Activated T-helper 17 cell treated with anti-CD3 and anti-CD28 coated beads, Interleukin-2, amount 50 U/mL, for 72 hours (primary cell): ENCODE measurements at places on chromosomes 11 and 22.

- no peak for ATAC-seq
These were observed 271.7 kb downstream of the CTTN start for GRCh38 chr11:70669871-70670675.

GRCh38 chr22:20238536-20238900 is 29.6 kb downstream of the RTN4R start:
- peak; percentile 71 for ATAC-seq

DNA sequence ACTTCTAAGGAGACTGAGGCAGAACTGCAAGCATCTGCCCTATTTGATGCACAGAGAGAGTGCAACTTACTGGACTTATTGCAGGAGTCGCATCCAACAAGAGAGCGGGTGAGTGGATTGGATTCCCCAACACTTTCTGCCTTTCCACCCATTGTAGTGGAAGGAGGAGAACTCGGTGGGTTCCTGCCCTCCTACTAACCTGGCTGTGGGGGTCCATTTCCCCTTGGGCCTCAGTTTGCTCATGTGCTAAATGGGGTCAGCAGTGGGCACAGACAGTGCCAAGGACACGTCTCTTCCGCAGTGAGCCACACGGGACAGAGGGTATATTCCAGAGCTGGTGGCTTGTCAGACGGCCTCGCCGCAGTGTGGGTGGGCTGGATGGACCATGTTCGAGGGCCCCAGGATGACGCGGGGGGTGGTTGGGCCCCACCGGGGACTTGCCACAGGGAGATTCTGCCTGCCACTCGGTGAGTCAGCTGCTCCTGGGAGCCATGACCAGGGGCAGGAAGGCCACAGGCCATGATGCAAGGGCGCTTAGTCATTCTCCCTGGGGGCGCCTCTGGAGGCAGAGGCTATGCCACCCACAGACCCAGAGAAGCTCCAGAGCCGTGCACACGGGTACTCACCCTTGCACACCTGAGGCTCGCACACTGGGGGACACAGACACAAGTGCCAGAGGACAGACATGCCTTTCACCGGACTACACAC is 8.2 kb downstream of the ALX4 start:
- peak; percentile 40 for ATAC-seq

- ATAC-seq = no peak
These were observed 25.9 kb downstream of the YPEL1 start for GRCh38 chr22:21709688-21710087.

DNA sequence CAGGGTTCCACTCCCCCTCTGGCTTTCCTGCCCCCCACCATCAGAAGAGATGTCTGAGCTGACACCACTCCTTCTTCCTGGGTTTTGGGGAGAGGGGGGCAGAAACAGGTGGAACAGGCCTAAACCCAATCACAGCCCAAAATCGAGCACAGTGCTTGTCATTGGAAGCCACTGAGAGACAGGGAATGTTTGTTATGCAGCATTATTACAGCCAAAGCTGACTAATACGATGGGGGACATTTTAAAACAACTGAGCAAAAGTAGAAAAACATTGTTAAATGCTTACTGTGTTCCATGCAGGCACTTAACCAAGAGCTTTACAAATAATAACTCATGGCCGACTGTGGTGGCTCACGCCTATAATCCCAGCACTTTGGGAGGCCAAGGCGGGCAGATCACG is 32.5 kb upstream of the RTL6 start:
- no peak for ATAC-seq

DNA sequence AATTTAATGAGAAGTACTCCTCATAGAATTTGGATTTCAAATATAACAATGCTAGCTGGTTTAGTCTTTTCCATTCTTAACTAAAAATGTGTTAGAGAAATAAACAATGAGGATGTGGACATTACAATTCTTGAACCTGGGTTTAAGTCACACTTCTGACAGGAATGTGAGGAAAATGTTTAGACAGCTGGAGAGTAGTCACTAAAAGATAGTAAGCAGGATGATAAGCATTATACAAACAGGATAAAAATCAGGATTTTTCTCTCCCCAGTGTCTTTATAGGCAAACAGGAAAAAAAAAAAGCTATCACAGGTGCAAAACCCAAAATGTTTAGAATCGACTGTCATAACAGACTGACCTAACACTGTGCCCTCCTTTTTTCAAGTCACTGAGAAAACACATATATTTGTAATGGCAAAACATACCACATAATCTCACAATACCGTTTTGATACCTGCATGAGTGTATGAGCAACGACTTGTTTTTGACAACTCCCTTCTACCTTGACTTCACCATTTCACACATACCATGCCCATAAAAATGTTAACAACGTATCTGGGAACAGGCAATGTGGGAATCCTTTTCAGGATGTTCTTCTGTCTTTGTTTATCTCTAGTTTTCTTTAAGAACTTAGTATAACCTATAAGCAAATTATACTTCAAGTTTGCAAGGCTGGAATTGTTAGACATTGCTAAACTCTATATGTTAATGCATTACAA is 242.0 kb downstream of the SBF2 start:
- ATAC-seq = no peak

- ATAC-seq = no peak
These were observed 89.3 kb upstream of the CHRM4 start for GRCh38 chr11:46480909-46481308.

- ATAC-seq = no peak
These were observed at the start of gene JHY for GRCh38 chr11:122882189-122882856. Gene JHY (plus strand): TSS chr11:122882759. CDS start chr11:122885850, 3,091 bp downstream.

DNA sequence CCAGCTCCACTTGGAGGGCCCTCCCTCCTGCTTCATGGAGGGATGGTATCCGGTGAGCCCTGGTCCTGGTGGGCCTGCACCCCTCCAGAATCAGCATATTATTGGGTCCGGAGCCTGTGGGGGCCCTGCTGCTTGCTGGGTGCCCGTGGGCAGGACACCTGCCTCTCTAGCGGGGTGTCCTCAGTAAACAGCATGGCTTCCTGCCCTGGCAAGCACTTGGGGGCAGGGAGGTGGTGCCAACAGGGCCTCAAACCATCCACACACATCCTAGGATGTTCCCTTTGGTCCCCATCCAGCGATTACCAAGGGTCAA is 108.3 kb downstream of the CTTN start:
- ATAC-seq = no peak

- peak; percentile 55 for ATAC-seq
These were observed 512 bp upstream of the GRIA4 start for GRCh38 chr11:105609341-105609781.

DNA sequence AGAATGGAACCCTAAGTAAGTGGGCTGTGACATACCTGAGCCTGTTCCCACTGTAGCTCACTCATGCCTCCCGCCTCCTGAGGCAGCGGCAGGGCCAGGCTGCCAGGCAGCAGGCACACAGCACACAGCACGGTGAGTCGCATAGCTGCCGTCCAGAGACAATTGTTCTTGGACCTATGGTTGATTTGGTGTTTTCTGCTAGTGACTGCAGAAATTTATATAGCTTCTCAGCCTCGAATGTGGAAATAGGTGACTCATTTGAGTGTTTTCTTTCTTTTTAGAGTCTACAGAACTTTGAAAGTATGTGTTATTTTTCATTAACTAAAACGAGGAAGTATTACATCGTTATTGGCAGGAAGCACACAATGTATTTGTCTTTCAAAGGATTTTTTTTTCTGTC is at the start of gene MMP7:
Gene MMP7 (minus strand): TSS at position 190 of the 400 bp plus-strand sequence. CDS start 47 bp downstream, at position 143.
- ATAC-seq = no peak

- ATAC-seq = no peak
These were observed 87.8 kb downstream of the WNT7B start for GRCh38 chr22:45889093-45889538.

DNA sequence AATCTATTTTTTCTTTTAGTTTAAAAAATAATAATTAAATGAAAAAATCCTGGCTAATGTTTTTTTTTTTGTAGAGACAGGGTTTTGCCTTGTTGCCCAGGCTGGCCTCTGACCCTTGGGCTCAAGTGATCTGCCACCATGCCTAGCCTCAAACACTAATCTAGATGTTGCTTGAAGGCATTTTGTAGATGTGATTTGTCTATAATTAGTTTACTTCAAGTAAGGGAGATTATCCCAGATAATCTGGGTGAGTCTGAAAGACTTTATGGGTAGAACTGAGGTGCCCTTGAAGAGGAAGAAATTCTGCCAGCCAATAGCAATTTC is 38.6 kb upstream of the RBFOX2 start:
- ATAC-seq = no peak

- ATAC-seq = no peak
These were observed 3.8 kb downstream of the SMTNL1 start for GRCh38 chr11:57541169-57541568.

DNA sequence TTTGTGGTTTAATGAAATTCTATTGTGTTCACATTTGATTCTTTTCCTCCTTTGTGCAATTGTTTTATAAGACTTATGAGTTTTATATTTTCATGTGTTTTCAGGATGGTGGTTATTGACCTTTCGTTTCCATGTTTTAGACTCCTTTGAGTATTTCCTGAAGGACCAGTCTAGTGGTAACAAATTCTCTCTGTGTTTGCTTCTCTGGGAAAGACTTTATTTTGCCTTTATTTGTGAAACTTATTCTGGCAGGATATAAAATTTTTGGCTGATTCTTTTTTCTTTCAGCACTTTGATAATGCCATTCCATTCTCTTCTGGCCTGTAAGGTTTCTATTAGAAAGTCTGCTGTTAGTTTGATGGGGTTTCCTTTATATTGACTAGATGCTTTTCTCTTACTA is 83.5 kb downstream of the ACER3 start:
- ATAC-seq = no peak

DNA sequence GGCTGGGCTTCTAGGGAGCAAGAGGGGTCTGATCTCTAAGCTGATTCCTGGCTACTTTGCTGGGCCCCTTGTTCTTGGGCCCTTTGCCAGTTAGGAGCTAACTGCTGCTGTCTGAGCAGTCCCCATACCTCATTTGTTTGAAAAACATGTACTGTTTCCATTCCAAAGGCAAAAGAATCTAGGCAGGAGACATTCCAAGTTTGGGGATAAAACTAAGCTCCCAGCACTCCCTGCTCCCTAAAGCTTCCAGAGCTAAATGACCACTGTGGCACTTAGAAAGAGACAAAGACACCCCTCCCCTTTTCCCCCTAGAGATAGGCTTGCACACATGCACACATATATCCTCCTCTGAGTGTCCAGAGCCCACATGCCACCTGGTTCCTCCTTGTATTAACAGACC is 22.7 kb upstream of the RRM1 start:
- no peak for ATAC-seq

DNA sequence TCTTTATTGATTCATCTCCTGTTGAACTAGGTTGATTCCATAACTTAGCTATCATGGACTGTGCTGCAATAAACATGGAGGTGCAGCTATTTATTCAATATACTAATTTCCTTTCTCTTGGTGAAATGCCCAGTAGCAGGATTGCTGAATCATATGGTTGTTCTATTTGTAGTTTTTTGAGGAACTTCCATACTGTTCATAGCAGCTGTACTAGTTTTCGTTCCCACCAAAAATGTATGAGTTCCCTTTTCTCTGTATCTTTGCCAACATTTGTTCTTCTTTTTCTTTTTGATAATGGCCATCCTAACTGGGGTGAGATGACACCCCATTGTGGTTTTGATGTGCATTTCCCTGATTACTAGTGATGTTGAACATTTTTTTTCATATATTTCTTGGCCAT is 87.2 kb upstream of the NAV2 start:
- no peak for ATAC-seq

DNA sequence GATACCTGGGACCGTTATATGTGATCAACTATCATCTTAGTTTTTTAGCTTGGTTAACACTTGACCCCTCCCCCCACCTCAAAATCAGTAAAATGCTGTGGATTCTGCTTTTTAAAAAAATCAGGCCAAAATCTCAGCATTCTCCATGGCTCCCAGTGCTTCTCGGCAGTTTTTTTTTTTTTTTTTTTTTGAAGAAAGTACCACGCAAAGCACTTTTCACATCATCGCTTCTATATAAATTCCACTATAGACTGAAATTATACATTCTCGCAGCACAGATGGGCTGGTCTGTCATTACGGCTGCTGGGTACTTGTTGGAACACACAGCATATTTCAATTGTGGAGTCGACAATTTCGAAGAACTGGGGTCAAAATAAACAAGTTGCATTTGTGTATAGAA is 67.7 kb upstream of the PPARA start:
- ATAC-seq = no peak

DNA sequence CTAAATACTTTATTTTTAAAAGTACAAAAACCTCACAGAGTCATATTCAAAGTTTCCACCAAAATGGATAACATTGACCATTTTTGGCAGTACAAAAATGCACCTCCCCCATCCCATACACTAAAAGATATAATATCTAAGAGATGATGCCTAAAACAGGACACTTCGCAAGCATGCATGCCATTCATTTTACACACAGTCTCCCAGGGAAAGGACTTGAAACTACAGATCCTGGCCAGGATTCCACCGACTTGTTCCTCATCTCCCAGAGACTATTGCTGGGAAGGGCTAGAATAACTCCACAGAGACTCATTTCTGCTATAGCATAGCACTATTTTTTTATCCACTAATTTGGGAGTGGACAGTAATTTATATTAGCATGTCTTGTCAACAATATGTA is 81.7 kb downstream of the MTNR1B start:
- ATAC-seq = no peak

- no peak for ATAC-seq
These were observed 4.3 kb upstream of the TMEM132A start for GRCh38 chr11:60919956-60920355.

DNA sequence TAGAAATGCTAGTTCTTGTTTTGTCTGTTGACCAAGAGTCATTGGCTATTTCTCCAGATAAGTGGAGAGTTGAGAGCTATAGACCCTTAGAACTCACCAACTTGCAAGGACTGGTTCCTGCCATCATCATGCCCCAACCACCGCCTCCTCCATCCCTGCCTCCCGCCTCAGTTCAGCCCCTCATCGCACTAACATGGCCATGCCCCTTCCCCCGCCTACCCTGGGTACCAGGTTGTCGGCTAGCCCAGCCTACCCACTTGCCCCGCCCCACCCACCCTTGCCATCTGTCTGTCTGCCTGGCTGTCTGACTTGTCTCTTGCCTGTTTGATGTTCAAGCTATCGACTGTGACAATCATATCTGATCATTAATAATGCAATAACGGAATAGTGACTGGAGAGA is 154.1 kb downstream of the TRIM29 start:
- no peak for ATAC-seq
